ENCODE measurements at places on chromosomes 2 and 18.

- DNase-seq: no peak
Measured at GRCh38 chr2:188787021-188787657, 187.0 kb upstream of the COL3A1 start.

DNA sequence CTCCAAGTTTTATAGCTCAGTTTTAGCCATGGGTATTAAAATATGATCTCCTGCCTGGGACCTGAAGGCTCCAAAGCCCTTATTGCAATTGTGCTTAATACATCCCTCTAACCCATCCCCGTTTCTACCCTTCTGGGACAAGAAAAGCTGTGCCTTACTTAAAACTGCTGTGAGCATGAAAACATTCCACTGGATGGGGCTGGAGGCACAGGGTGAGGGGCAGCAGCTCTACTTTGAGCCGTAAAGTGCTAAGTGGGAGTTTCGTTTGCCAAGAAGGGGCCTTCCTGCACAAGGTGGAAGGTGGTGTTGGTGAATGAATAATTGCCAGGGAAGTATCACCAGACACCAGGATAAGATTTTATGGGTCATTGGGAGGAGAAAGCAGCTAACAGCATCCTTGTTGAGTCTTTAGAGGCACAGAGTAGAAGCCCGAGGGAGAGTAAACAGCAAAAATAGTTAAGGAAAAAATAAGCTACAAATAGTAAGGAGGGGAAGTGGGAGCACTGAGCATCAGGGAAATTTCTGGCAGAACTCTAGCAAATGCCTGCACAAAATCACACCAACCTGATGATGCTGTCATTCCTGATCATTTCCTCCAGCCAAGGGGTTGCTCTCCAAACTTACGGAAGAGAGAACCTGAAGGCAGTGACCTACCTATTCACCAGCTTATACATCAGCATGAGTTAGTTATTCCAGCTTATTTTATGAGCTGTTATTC, 218.4 kb downstream of the MREG start:
- DNase-seq: no peak

DNA sequence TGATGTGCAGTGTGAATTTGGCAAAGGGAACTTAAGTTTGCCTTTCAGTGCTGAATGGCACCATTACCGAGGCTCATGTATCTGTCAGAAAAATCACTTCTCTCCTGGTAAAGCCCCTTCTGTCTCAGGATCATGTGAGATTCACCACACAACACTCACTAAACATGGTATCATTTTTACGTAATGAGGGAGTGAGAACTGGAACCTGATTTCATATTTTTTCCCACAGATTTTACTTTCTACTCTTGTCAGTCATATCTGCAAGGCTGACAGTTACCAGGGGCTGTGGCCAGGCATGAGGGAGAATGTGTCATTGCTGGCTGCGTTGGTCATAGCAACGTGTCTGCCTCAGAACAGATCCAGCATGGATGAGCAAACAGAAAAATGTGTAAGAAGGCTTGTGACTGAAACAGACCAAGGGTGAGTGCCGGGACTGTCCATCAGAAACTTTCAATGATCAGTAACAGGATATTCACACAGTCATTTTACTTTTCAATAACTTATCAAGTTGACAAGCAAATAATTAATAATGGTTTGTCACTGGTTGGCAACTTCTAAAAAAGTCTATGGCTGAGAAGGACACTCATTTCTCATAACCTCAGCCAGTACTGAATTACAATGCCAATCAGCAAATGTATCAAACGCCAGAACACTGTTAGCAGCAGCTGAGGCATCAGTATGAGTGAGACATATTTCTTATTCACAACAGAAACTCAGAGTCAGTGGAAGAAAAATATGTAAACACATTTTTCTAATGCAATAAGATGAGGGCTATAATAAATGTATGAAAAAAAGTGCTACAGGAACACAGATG, 100.5 kb downstream of the CDC42EP3 start:
- DNase-seq: no peak

- DNase-seq: no peak
Measured at GRCh38 chr18:37846996-37847395, 281.4 kb upstream of the CELF4 start.

DNA sequence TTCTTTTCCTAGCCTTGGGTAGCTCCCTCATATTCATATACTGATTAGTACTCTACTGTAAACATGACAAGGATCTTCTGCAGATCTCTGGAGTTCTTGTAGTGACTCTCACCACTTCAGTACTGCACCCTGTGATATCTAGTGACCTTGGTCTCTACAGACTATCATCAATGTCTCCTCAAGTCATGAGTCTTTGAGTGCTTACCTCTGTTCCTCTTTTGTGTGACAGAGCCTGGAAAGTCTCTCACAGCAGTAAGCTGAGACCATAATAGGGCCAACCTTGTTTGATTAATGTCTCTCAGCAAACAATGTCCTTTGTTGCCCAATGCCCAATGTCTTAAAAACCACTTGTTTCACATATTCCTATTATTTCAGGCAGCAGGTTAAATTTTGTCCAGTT, 34.2 kb upstream of the BAZ2B start:
- no peak for DNase-seq

- DNase-seq: no peak
Measured at GRCh38 chr2:222142027-222142426, 156.8 kb downstream of the PAX3 start.

GRCh38 chr2:19041434-19042041, 316.9 kb downstream of the OSR1 start:
- no peak for DNase-seq

DNA sequence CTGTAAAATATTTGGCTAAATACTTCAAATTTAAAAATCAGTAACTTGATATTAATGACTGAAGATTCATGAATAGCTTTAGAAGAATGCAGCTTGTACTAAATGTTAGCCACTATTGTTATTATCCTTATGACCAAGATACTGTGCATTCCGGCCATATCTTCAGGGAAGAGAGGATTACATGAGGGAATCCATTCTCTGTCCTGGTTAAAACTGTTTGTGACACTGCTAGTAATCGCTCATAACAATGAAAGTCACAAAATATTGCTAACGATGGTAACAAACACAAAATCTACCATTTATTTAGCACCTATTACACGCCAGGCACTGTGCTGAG, 217.7 kb downstream of the PRKCE start:
- no peak for DNase-seq

- no peak for DNase-seq
Measured at GRCh38 chr2:226782092-226782713, 17.4 kb downstream of the IRS1 start.

- DNase-seq: no peak
Measured at GRCh38 chr2:218569661-218570500, 1.2 kb downstream of the CNOT9 start.

- DNase-seq: no peak
Measured at GRCh38 chr18:34772887-34773286, 62.8 kb downstream of the DTNA start.

GRCh38 chr2:44731505-44731904, 210.0 kb upstream of the SIX3 start:
- no peak for DNase-seq

DNA sequence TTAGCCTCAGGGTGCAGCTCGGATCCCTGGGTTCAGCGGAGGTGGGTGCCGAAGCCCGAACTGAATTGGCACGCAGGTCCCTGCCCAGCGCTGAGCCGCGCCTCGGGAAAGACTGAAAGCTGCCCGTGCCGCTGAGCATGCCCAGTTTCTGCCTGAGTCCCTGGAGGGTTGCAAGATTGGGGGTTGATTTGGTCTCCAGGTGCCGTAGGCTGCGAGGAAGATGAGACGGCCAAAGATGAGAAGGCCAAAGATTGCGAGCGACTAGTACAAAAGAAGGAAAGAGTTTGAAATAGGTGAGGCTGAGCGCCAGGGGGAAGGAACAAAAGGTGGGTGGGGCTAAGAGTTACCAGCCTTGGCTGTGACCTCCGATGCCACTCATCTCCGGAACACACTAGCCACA, 852 bp upstream of the KCNH7 start:
- DNase-seq: no peak

DNA sequence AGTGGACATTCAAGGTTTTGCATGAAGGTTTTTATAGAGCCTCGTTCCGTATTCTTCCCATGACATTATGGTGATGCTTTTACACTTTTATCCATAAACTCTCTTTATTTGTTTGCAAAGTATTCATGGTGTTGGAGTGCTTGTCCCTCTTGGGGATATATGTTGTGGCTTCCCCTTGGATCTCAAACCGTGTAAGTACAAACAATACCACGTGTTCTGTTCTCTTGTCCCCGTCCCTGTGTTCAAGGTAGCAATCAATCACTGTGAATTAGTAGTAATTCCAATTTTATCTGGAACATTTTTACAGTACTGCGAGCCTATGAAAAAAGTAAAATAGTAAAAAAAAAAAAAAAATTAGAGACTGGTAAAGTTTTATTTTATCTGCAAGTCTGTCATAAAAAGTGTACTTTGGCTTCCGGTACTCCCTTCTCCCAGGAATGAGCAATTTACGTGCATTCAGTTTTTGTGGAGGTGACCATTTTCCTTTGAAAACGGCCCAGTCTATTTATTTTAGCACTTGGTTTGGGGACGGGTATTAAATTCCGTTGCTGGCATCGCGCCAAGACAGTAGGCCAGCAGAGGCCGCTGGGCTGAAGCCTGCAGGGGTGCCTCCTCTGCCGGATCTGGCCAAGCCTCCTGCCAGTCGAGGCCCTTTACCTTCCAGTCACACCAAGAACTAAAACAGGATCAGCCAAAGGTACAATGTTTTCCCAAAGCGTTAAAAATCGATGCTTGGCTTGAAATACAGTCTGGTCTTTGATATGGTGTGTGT, 175.7 kb downstream of the SOCS6 start:
- DNase-seq: peak; percentile 81

DNA sequence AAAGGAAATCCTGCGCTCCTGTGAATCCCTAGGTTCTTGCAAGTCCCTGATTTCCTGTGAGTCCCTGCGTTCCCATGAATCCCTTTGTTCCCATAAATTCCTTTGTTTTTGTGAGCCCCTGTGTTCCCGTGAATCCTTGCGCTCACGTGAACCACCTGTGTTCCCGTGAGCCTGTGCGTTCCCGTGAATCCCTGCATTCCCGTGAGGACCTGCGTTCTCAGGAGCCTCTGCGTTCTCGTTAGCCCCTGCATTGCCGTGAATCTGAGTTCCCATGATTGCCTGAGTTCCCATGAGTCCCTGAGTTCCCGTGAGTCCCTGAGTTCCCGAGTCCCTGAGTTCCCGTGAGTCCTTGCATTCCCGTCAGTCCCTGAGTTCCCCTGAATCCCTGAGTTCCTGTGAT, 71.5 kb downstream of the SNTG2 start:
- no peak for DNase-seq

DNA sequence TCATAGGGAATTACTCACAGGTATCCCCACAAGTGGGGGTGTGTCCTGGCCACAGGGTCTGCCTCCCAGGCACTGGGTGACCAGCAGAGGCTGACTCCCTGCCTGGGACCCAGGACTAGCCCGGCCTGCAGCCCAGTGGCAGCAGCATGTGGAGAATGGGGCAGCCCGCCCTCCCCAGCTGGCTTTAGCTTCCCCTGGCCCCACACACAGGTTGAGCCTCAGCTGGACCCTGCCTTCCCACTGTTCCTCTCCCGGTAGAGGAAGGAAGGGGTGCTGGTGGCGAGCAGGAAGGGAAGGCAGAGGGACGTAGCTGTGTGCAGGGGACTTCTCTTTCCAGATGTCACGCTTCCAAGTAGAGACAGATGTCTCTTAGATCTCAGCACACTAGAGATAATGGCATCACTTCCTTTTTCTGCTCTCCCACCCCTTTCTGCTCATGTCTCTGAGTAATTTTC, 51.4 kb downstream of the EMILIN2 start:
- DNase-seq: peak; percentile 49

DNA sequence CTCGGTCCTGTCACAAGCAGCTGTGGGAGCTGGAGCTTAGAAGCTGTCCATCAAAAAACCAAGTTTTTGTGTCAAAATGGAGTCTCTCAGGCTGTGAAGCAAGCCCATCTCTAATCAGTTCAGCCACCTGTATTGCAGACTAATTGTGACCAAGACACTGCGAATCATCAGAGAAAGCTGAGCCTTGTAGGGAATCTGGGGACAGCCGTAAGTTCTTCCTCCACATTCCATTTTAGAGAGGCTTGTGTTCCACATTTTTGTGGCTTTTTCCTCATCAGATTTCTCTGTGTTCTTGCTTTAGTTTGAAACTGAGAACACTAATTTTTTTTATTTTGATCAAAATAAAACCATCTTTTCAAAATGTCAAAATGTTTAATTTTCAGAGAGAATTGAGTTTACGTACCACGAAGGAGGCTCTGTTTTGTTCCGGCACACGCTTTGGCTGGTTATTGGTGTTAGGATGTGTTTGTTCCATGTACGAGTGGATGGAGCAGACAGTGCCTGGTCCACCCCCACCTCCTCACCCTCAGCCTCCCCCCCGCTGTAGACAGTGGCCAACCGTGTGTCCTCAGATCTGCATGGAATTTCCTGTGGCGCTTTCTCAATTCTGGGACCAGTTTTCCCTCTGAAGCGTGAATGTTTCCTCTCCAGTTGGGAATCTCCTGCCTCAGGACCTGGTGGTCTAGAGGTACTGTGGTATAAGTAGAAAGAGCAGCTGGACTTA, 140.8 kb downstream of the AGAP1 start:
- no peak for DNase-seq

GRCh38 chr18:46140173-46140572, 36.0 kb downstream of the HAUS1 start:
- DNase-seq: no peak

DNA sequence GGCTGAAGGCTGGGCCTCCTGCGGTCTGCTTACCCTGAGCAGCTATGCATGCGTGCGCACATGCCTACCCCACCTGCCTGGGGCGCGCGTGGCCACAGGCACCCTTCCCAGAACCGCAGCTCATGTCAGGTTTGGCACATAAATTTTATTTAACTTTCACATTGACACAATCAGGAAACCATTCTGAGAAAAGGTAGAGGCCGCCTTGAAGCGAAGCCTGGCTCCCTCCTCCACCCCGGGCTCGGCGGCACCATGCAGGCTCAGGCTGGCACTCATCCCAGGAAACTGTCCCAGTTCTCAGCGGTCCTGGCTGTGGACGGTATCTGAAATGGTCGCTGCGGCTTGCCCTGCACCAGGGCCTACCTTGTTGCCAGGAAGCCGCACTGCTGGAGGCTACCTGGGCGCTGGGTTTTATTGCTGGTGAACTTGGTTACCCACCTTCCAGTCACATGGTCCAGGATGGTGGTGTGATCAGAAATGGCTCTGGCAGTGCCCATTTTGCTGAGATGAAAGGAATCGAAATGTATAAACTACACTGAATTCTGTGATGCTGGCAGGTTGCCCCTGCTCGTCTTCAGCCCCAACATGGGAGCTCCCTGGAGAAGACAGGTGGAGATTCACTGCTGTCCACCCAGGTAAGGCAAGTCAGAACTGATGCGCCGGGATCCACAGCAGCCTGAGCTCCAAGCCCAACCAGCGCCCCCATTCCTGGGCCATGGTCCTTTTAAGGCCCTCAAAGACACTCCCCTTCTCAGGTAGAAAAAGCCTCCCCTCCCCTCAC, 25.5 kb downstream of the CHST10 start:
- DNase-seq: no peak

GRCh38 chr18:73662421-73662820, 485.2 kb downstream of the FBXO15 start:
- DNase-seq: no peak

DNA sequence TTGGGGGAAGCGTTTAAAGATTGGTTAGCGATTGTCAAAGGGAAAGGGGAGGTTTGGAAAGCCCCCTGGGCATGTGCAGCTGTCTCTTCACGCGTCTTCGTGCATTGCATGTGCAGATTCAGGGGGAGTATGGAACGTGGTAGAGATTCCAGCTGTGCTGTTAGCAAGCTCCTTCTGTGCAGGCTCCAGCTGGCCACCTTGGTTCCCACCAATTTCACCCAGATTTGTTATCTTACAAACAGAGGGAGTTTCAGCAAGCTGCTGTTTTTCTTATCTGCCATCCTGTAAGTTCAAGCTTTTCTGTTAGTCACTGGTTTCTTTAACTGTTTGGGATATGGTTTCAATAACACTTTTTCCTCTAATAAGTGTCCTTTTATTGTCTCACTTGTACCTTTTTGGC, 30.4 kb downstream of the FARP2 start:
- no peak for DNase-seq
